ENCODE measurements at places on chromosomes 5 and 9.

- DNase-seq: no peak
Measured at GRCh38 chr5:102596951-102597350, 98.2 kb upstream of the SLCO6A1 start.

DNA sequence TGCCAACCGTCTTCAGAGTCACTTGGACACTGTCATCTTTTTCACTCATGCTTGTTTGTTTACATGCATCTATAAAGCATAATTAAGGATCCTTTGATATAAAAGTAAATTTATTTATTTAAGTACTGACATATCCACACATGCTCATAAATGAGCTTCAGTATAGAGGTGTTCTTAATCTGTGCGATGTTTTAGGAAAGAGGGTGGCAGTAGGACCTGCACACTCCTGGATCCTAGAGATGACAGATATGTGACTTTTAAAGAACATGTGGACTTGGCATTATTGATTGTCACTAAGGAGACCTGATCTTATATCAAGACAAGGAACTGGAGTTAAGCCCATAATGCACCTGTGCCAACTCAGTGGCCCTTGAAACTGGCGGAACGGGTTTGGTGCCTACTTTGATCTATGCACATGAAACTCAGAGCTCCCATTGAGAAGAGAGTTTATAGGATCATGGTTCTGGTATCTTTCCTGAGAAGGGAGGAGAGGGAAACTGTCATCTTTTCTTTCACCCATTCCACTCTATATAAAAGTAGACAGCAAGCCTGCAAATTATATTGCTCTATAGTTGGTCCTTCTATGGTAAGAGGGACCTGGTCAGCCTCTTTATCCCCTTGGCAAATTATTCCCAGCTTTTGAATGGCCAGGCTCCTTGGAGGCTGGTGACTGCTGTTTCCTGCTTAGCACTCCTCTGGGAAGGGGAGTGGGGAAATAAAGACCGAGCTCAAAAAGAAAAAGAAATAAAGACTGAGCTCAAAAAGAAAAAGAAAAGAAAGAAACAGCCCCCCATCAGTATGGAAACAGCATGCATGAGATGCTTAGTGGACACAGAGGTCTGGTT is 57.8 kb upstream of the LIFR start:
- no peak for DNase-seq

GRCh38 chr9:115235221-115235620 is 117.3 kb upstream of the TNC start:
- no peak for DNase-seq

DNA sequence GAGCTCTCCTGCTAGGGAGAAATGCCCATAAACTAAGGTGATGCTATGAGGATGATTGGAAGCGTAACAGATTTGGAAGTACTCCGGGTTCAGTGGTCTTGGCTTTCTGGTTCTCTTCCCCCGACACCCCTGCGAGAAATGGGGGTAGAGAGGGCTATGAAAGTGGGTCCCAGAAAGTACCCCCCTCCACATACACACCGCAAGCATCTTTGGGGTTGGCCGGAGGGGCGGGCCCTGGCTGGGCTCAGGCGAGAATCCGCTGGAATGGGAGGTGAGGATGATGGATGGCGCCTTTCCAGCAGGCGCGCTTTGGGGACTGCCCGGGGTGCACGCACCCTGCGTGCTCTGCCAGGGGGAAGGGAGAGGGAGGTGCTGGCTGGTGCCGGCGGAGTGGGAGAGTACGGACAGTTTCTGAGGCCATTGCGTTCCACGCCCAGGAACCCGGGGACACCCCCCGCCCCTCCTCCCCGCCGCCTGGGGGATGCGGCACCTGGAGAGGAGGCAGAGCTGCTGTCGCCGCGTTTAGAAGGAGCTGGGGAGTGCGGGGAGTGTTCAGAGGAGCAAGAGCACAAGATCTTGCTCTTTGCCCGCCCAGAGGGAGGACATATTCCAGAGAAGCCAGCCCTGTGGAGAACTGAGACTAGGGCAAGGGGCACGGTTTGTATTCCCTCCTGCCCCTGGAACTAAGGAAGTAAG is 1.9 kb downstream of the PCSK5 start:
- no peak for DNase-seq

- no peak for DNase-seq
Measured at GRCh38 chr5:124948062-124948753, 201.8 kb upstream of the ZNF608 start.

DNA sequence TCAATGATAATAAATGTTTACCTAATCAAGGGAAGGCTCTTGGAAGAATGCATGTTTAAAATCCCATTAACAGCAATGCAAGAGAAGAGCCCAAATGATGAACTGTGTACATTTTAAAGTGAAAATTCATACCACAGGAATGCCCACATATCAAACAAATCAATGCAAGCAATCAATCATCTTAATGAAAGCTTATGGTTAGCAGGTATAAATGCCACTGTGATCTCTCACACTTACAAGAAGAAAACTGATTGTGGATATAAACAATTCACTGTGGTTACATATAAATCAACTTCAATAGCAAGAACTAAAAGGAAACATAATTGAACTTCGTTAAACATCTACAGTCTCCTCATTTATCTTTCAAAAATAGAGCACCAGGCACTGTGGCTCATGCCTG is 161.0 kb upstream of the RORB start:
- no peak for DNase-seq

DNA sequence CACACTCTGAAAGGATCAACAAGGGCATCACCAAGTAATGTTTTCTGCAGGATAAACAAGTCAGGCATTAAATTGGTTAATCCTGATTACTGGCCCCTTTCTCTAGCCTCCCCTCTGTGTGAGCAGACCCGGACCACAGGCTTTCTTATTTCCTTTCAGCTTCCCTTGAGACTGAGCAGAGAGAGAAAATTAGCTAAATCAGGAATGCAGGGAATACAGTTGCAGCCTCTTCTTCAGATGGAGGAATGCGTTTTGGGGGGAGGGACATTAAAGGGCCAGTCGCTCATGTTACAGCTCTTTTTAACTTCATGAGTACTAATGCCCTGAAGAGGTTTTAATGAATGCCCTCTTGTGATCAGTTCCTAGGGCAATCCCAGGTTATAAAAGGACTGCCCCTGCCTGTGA is 19.8 kb downstream of the PCDHAC2 start:
- DNase-seq: no peak

DNA sequence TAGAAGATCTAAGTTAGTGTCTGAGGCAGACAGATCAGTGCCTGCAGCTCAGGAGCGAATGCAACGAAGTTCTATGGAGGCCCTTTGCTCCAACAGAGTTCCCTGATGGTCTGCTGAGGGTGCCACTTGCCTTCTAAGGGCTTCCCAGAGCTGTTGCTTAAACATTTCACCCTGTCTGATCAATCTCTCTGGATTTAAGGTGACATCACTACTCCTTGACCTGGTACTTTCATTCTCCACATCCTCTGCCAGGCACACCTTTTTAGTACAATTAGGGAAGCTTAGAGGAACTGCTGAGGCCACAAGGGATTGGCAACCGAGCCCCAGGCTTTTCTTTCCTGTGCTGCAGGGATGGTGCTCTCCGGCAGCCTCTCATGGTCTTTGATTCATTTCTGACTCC is 94.2 kb upstream of the IFNK start:
- DNase-seq: no peak

DNA sequence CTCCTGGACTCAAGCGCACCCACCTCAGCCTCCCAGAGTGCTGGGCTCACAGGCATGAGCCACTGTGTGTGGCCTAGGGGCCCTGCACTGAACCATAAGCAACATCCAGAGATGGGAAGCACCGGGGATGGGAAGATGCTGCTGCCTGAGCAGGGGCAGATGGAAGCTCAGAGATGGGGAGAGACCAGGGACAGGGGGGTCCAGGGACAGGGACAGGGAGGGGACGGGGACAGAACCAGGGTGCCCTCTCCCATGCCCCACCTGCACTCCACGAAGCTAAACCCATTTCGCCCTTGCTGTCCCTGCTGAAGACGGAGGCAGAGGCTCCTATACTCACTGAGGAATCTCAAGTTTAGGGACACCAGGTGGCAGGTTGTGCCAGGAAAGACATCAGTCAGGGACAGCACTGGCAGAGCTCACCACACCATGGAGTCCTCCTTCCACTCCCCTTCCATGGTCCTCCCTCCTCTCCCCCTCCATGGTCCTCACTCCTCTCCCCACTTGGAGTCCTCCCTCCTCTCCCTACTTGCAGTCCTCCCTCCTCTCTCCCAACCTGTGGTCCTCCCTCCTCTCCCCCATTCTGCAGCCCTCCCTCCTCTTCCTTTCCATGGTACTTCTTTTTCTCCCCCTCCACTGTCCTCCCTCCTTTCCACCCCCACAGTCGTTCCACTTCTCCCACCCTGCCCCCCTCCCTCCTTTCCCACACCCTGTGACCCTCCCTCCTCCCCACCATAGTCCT is 45.5 kb upstream of the LRRC14B start:
- DNase-seq: no peak

- DNase-seq: no peak
Measured at GRCh38 chr5:7759951-7760580, 90.9 kb downstream of the CFAP90 start.

GRCh38 chr5:148873690-148874485 is 47.5 kb downstream of the ADRB2 start:
- DNase-seq: no peak

- no peak for DNase-seq
Measured at GRCh38 chr9:13209498-13209897, 70.0 kb downstream of the MPDZ start.

DNA sequence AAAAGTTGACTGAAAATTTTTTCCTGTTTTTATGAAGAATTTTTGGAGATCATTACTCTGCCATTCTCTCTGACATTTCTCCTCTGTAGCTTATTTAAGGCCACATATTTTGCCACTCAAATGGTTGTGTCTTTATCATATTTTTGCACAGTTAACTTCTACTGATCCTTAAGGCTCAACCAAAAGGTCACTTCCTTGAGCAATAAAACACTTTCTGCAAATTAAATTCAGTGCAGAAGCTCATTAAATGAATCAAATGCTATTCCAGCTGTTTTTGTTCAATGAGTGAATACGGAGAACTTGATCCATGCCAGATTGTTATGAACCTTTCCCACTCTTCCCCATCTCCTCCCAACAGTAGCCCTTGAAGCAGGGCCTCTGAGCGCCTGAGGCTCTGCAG is 93.8 kb upstream of the EPB41L4A start:
- DNase-seq: no peak

GRCh38 chr9:6014670-6015270 is 654 bp downstream of the RANBP6 start:
- DNase-seq: peak; percentile 68

GRCh38 chr5:128966846-128967245 is 1.6 kb downstream of the SLC27A6 start:
- no peak for DNase-seq

- DNase-seq: no peak
Measured at GRCh38 chr5:180140079-180140554, 68.6 kb upstream of the RNF130 start.

- DNase-seq: no peak
Measured at GRCh38 chr5:172200476-172200875, 6.5 kb downstream of the EFCAB9 start.
